ENCODE measurements at places on chromosomes 7 and 10.

- DNase-seq: peak; percentile 59
These were observed 84.7 kb downstream of the SNX10 start for GRCh38 chr7:26376175-26376917.

GRCh38 chr10:84194424-84195043 lies at the start of gene CDHR1:
CDHR1 (plus strand) TSS chr10:84194537; CDS start chr10:84194761, 224 bp downstream.
- peak; percentile 37 for DNase-seq

DNA sequence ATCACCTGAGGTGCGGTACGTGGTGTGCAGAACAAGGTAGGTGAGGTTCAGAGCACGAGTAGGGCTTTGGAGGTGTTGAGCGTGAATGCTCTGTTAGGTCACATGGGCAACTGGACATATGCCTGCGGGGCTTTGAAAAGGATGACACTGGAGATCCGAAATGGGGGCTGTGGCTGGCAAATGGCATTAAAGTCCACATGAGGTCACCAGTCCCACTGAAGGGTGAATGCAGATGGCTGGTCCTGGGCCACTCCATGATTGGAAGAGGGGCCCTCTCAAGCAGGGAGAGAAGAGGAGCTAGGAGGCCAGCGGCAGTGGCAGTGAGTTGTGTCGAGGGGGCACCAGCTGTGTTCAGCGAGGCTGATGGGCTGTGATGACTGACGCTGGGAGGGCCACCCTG lies 254.9 kb upstream of the SHH start:
- DNase-seq: no peak

DNA sequence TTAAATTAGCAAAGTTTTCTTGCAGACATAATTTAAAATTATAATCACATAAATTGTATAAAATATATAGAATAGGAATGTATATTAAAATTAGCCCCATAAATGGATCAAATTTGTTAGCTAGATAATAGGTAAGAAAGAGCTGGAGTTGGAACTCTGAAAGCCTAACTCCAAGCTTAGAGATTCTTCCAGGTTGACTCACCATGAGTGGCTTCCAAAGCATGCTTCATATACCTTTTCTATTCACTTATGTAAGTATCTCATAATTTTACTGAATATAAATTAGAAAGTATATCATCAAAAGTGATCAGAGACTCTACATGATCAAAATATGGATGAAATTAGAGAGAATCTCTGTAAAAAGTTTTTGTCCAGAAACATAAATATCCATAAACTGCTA lies 320.7 kb upstream of the MAGI2 start:
- no peak for DNase-seq
